Activated naive CD4-positive, alpha-beta T cell treated with anti-CD3 and anti-CD28 coated beads, Interleukin-2, amount 50 U/mL, for 72 hours (primary cell): ENCODE measurements at places on chromosomes 3 and 15. TPM values are rescaled to one million over a fixed set of nuclear protein-coding genes. Genes with fewer than 3 reads are reported as not detected.

Gene ADAMTS17
- 1.5 TPM for total RNA-seq

DNA sequence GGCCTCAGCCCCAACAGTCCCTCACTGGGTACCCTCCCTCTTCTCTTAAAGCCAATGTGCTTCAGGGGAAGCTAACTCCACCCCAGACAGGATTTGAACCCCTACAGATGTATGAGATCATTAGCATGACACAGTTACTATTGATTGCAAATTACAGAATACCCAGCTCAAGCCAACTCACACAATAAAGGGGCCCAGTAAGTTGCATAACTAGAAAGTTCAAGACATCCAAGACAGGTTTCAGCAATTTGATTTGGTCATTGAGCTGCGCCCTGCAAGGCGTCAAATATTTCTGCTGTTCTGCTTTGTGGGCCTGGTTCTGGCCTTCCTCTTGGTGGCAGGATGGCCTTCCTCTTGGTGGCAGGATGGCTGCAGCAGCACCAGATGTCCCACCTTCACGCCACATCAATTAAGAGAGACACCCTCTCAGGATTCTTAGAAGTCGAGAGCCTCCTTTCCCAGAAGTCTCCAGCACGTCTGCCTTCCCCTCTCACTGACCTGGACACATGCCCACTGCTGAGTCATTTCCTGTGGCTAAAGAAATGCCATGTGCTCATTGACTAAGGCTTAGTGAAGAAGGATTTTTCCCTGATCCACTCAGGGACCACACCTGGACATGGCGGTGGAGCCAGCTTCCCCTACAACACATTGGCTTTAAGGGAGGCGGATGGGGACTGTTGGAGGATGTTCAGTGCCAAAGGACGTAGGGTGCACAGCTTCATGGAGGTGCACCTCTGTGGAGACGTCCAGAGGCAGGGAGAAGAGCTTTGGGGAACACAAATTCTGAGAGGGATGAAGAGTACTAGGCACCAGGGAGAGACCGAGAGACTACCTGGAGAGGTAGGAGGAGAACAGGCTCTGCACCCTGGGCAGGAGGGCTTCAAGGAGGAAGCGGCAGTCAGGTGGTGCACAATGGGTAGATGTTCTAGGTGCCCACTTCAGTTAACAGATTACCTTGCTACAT, 49.1 kb downstream of the DNASE1L3 start:
- DNase-seq, result no peak

Gene ATXN7
- total RNA-seq, result 54.9 TPM

DNA sequence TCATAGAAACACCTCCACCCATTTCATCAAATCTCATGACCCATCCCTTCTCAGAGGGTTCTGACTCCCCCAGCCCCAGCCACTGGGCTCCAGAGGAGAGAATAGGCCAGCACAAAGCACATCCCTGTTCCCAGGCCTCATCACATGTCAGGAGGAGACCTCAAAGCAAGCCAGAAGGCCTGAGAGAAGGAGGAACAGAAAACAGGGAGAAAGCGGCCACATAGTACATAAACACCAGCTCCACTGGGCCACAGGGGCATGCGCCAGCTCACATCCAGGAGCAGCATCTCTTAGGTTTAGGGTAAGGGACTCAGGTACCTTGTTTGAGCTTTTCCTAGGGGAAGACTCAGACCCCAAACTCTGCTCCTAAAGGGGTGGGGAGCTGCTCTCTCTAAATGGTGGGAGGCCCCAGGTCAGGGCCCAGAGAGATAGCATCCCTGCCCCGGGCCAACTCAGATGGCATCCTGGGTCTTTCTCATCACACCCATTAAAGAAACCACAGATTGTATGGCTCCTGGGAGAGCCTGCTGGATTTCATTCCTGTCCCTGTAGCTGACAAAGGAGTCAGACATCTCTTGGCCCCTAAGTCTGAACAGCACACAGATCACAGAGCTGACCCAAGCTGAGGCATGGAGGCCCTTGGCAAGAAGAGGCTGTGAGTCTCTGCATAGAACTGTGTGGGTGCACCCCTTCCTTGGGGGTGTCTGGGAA, 2.5 kb downstream of the SHF start:
- DNase-seq, result no peak

DNA sequence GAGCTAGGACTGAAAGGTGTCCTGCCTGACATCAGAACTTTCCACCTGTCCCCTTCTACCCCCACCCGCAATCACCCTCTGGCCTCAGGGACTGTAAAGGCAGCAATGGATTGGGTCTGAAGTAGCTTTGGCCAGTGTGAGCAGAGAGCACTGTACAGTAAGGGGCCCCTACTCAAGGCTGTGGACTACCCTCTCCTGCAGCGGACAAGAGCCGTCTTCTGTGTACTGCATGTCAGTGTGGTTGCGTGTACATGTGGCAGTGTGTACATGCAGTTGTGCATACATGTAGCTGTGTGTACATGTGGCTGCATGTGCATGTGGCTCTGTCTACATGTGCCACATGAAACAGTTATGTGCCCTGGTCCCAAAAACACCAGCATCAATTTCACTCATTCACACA, 205.9 kb upstream of the LINGO1 start:
- no peak for DNase-seq

DNA sequence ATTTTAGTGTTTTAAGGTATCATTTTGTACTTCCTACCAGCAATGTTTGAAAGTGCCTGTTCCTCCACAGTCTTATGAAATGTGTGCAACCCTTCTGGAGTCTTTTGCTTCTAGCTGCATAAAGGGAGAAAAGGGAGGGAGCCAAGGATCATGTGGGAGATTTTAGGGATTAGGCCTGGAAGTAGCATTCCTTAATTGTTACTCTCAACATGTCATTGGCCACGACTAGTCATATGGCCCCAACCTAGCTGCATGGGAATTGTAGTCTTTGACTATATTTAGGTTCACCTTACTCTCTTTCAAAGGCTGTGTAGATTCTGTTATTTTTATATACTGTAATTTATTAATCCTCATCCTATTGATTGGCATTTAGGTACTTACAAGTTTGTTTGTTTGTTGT, 14.9 kb downstream of the CRTAP start:
- DNase-seq, result no peak

GRCh38 chr3:127697551-127698240, 24.9 kb downstream of the ABTB1 start:
- no peak for DNase-seq
